Breast epithelium (tissue), 4 donors: ENCODE measurements at places on chromosomes 3 and 15. TPM values are rescaled to one million over a fixed set of nuclear protein-coding genes. Genes with fewer than 3 reads are reported as not detected.

- no peaks in the 10 kb centered on the region for H3K36me3 ChIP-seq
- no peak overlapping the region for H3K27ac ChIP-seq
- no peaks in the 10 kb centered on the region for H3K4me1 ChIP-seq
- DNase-seq: no peak
- H3K4me3 ChIP-seq: no peak overlapping the region
Observed at GRCh38 chr3:154177406-154177805, 56.2 kb downstream of the ARHGEF26 start.

CHRD gene
- 20.3 TPM for total RNA-seq

GRCh38 chr15:83769411-83769999, 115.6 kb downstream of the ADAMTSL3 start:
- H3K36me3 ChIP-seq: no peaks in the 10 kb centered on the region
- no peak overlapping the region for H3K27ac ChIP-seq
- no peaks in the 10 kb centered on the region for H3K27me3 ChIP-seq
- no peak for DNase-seq
- no peak overlapping the region for H3K4me3 ChIP-seq

DNA sequence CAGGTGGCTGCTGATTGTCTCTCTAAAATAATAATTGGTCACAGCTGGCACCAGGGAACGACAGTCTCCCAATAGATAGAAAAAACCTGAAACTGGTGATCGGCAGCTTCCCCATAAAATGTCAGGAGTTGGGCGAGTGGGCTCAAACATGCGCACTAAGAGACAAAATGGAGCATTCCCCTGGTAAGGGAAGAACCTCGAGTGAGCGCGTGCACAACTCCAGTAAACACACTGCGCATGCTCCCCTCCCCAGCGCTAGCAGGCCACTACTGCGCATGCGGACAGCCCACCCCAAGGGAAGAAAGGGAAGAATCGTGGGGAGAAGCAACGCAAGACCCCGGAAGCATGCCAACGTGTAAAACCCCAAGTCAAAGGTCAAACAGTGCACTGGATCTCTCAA, 7.7 kb upstream of the STARD5 start:
- H3K36me3 ChIP-seq: no peaks in the 10 kb centered on the region
- no peak overlapping the region for H3K27ac ChIP-seq
- no peak overlapping the region for H3K4me3 ChIP-seq
- H3K4me1 ChIP-seq: no peaks in the 10 kb centered on the region
- no peak for DNase-seq

- H3K4me1 ChIP-seq: no peaks in the 10 kb centered on the region
- no peak for DNase-seq
- H3K27ac ChIP-seq: no peak overlapping the region
- H3K4me3 ChIP-seq: no peak overlapping the region
- no peaks in the 10 kb centered on the region for H3K36me3 ChIP-seq
Observed at GRCh38 chr3:35773417-35773816, 134.1 kb downstream of the ARPP21 start.

TOPAZ1 gene
- total RNA-seq: not detected

DNA sequence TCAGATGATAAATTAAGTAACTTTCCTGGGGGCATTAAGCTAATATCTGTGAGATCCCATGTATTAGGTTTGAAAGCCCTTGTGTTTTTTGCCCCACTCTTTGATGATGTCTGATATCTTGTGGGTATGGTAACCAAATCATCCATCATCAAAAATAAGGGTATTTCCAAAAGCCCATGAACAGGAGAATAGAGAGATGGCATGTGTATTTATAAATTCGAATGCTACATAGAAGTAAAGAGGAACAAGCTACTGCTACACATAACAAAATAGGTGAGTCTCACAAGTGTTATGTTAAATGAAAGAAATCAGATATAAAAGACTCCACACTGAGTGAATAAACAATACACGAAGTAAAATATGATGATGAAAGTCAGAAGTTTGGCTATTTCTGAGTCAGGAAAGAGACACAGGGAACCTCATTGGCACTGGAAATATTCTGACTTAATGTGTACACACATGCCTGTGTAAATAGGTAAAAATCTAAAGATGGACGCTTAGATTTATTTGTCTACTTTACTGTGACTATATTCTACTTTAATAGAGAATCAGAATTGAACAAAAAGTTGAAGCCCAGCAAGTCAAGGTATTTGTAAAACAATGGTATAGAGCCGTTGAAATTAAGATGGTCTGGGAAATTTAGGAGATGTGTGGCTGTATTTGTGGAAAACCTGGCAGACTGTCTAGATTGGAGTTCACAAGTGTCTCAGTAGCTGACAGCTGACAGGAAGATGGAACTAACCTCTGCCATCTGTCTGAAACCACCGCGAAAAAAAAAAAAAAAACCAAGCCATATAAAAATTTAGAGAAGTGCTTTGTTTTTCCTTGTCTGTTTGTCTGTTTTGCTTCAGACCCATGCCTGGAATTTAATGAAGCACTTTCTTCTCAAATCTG, 111.0 kb upstream of the TGFBR2 start:
- no peaks in the 10 kb centered on the region for H3K4me1 ChIP-seq
- H3K27ac ChIP-seq: no peak overlapping the region
- H3K4me3 ChIP-seq: no peak overlapping the region
- no peaks in the 10 kb centered on the region for H3K27me3 ChIP-seq
- DNase-seq: no peak

CLEC3B gene
- total RNA-seq: 55.7 TPM

HGD gene
- 5.1 TPM for total RNA-seq

DNA sequence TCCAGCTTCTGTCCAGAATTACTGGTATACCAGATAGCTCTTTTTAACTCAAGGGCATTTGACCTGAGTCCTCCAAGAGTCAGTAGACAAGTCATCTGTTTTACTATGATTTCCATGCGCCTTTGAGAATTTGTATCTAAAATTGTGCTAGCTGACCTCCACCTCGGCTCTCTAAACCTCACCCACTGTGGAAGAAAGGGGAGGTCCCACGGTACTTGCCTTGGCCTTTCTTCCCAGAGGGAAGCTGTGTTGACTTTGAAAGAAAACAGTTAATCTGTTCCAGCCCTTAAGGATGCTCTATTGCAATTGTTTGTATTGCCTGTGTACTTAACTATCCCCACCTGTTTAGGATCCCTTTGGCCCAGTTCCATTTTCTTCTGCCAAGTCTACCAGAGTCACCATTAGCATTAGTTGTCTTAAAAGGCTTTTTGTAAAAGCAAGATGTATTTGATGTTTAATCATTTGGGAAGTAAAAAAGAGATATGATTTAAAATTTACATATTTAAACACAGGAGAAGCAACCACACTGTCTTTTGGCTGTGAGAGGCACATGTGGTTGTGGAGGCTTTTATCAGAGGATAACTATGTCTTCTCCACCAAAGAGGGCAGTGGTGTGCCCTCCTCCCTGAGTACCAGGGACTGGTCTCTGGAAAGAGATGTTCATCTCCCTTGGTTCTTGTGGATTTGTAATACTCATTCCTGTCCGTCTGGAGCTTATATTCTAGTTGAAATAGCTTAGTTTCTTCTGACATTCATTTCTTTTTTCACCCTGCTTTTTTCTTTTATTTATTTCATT, 88.8 kb downstream of the CRTC3 start:
- H3K36me3 ChIP-seq: no peaks in the 10 kb centered on the region
- no peaks in the 10 kb centered on the region for H3K27me3 ChIP-seq
- H3K4me3 ChIP-seq: no peak overlapping the region
- H3K4me1 ChIP-seq: no peaks in the 10 kb centered on the region

MED12L gene
- 0.48 TPM for total RNA-seq

- H3K36me3 ChIP-seq: no peaks in the 10 kb centered on the region
- no peaks in the 10 kb centered on the region for H3K4me1 ChIP-seq
- no peak overlapping the region for H3K27ac ChIP-seq
- no peaks in the 10 kb centered on the region for H3K27me3 ChIP-seq
Observed at GRCh38 chr15:38685686-38686339, 121.2 kb upstream of the RASGRP1 start.

DNA sequence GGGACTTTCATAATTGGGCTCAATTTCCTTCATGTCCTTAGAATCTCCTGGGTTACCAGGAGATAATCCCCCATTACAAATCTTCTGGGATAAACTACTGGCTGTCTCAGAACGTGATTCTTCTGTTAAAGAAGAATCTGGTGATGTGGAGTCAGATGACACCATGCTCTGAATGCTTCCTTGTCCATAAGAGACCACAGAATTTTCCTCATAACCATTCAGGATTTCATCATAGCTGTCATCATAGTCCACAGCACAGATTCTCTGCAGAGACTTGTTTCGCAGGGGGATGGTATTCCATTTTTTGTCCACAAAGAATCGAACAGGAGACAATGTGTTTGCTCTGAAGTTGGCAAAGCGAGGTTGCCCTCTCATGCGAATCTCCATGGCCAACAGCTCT, 109.8 kb upstream of the TSPAN3 start:
- DNase-seq: no peak
- H3K27ac ChIP-seq: no peak overlapping the region
- H3K4me1 ChIP-seq: no peaks in the 10 kb centered on the region
- H3K27me3 ChIP-seq: no peaks in the 10 kb centered on the region

DNA sequence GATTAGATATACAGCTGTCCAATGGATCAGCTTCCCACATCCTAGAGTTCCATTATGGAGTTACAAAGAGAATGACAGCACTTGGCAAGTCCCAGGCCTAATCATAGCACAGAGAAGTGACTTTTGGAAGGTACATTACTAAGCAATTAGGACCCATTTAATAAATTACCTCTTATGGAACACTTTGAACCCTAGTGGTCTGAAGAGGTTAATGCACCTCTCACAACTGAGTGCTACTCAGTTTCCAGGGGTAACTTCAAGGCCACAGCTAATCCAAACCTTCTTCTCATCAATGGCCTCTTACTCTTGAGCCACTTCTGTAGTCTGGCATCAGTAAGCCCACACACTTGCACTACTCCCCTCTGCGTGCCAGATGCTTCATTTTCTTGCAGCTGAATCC, 34.9 kb upstream of the MEIS2 start:
- no peak overlapping the region for H3K4me3 ChIP-seq
- DNase-seq: no peak
- no peaks in the 10 kb centered on the region for H3K27me3 ChIP-seq
- no peaks in the 10 kb centered on the region for H3K36me3 ChIP-seq
- no peak overlapping the region for H3K27ac ChIP-seq

SKOR1 gene
- total RNA-seq: 1.8 TPM

DNA sequence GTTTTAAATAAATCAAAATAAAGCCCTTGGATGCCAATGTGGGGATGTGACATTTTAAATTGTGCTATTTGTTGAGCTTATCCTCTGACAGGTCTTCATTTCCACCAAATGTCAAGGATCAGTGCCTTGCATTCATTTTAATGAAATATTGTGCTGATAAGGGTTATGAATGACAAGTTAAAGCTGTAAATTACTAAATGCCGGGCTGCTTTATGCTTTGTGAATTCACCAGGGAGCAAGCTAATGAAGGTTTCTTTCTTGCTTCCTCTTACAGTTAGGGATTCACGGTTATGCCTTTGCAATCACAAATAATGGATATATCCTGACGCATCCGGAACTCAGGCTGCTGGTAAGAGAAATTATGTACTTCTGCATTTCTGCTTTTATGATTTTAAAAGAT, 81.7 kb downstream of the LRTM1 start:
- no peaks in the 10 kb centered on the region for H3K27me3 ChIP-seq
- no peak overlapping the region for H3K27ac ChIP-seq
- DNase-seq: no peak
- no peaks in the 10 kb centered on the region for H3K36me3 ChIP-seq
- no peaks in the 10 kb centered on the region for H3K4me1 ChIP-seq

DET1 gene
- total RNA-seq: 12.1 TPM

GRCh38 chr3:161393310-161393709, 22.0 kb upstream of the SPTSSB start:
- no peaks in the 10 kb centered on the region for H3K4me1 ChIP-seq
- no peak overlapping the region for H3K27ac ChIP-seq
- no peaks in the 10 kb centered on the region for H3K27me3 ChIP-seq
- H3K4me3 ChIP-seq: no peak overlapping the region
- no peak for DNase-seq

GRCh38 chr15:42012241-42012640, 8.6 kb downstream of the PLA2G4E start:
- H3K27ac ChIP-seq: no peak overlapping the region
- no peaks in the 10 kb centered on the region for H3K36me3 ChIP-seq
- no peaks in the 10 kb centered on the region for H3K27me3 ChIP-seq
- no peak overlapping the region for H3K4me3 ChIP-seq
- DNase-seq: no peak

- no peak overlapping the region for H3K27ac ChIP-seq
- H3K27me3 ChIP-seq: no peaks in the 10 kb centered on the region
Observed at GRCh38 chr3:86162521-86162920, 828.4 kb downstream of the VGLL3 start.
